ENCODE measurements at places on chromosomes 6 and 20.

GRCh38 chr20:3203315-3204123 lies 963 bp downstream of the DDRGK1 start:
- peak; percentile 51 for DNase-seq

DNA sequence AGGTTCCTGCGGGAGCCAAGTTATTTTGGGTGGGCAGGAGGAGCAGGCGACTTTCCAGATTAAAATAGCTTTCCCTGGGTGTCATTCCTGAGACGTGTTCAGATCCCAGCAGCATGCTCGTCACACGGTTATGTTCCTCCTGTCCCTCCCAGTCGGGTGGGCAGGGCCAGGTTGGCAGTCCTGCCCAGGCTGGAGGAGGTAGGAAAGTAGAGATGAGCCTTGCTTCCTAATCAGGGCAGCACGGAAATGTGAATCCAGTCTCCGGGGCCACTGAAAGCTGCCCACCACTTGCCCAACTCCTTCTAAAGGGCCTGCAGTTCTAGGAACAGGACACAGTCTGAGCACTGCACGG lies 137.0 kb downstream of the MRPL14 start:
- DNase-seq, result no peak

GRCh38 chr20:55456316-55456940 lies 548.9 kb downstream of the CBLN4 start:
- DNase-seq, result no peak

DNA sequence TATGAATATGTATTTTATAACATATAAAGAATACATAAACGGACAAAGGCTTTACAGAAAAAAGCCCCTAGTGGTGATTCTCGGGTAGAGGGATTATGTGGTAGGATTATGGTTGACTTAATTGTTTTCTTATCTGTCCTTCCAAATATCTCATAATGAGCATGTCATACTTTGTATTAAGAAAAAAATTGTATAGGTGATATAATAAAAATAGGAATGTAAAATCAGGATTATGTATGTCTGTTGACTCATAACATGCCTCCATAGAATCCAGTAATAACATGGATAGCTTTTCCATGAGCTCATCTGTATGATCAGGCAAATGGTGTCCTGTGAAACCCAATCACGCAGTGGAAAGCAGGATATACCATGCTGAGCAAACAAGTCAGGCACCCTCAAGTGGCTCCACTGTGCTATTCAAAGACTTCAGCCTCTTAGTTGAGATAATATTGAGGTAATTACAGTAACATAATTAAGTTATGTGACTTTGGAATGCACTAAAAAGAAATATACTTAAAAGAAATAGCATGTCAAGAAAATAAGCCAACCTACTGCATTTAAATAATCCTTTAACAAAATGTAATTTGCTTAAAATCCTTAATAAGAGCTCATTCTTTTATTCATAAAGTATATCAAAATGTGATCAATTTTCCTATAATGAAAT lies 39.6 kb upstream of the PRELID3B start:
- no peak for DNase-seq

- no peak for DNase-seq
Observed at GRCh38 chr6:89009624-89010059, 46.2 kb upstream of the RNGTT start.

- no peak for DNase-seq
Observed at GRCh38 chr20:61765081-61765870, 300.4 kb downstream of the TAF4 start.

DNA sequence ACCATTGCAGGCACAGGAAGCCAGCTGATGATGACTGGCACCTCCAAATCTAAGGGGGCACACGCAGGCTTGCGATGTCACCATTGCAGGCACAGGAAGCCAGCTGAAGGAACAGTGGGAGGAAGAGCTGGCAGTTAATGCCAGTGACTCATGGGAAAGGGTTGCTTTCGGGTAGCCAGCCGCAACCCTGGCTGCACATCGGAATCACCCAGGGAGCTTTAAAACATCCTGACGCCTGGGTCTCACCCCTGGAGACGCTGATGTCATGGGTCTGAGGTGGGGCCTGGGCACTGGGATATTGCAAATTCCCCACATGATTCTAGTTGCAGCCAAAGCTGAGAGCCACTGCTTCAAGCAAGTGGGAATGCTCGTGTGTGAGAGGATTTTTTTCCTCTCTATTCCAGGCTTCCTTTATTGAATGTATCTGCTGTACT lies 16.1 kb upstream of the CCN6 start:
- DNase-seq, result no peak

DNA sequence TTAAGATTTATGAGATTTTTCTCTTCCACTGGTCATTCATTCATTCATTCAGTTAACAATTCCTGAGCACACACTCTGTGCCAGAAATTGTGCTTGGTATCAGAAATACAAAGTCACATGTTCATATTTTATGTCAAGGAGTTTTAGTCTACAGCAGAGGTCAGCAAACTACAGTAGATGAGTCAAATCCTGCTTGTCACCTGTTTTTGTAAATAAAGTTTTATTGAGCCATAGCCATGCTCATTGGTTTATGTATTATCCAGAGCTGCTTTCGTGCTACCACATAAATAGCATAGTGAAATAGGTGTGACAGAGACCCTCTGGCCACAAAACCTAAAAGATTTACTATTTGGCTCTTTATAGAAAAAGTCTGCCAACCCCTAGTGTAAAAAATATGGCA lies 46.8 kb downstream of the THEMIS start:
- DNase-seq, result no peak

- no peak for DNase-seq
Observed at GRCh38 chr20:6818033-6818808, 50.7 kb downstream of the BMP2 start.

DNA sequence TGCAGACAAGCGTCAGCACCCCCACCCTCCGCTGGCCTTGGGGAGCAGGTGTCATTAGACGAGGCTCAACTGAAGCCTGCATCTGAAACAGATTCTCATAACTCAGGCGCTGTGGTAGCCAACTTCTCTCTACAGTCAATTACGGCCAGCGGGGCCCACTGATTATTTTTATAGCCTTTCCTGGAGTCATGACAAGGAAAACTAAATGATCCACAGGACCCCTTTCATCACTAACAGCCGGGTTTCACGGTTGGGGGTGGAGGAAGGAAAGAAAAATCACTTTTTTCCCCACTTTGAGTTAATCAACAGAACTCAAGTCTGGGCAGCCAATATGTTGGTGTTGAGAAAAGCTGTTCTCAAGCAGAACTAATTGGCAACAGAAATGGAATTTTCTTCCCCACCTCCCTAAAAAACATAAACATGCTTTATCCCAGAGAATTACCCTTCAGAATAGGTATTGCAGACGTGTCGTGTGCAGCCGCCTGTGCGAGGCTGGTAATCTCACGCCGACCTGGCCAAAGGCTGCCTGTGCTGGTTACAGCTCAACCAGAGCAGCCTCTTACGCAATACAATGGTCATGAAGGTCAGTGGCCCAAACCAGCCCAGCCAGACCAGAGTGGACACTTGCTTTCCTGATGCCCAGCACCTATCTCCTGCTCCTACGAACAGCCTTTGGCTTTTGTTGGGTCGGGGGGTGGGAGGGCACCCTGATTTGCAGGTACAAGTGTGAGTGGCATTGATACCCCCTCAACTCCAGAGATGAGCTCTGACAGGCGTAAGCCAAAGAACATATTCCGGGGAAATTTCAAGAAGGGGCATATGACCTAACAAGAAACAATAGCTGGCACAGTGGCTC lies 11.0 kb downstream of the RIPOR3 start:
- no peak for DNase-seq

DNA sequence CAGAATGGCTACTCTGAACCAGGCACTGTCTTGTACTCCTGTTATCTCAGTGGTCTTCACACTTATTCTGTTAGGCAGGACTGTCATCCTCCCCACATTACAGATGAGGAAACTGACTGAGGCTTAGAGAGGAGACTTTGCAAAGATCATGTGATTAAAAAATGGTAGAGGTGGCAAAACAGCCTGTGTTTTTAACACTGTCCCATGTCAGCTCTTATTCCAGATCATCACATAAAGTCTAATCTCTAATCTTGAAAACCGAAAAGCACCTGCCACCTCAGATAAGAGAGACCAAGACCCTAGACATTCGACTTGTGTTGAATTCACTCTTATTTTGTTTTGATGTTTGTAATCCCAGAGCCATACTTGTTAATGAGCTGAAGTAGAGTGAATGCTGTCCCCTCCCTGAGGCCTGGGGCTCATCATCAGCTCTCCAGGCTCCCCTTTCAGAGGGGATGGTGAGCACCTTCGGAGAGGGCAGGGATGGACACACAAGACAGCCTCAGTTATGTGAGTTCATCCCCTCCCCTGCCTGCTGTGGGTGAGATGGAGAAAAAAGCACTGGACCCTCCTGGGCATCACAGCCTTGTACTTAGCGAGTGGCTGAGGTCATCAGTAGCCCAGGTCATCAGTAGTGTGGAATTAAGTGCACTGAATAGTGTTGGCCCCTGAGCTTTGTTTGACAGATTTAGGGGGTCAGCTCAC lies 30.6 kb downstream of the MTHFD1L start:
- DNase-seq, result peak; percentile 20

GRCh38 chr20:35303735-35304491 lies 11.7 kb upstream of the FAM83C start:
- DNase-seq, result peak; percentile 88

DNA sequence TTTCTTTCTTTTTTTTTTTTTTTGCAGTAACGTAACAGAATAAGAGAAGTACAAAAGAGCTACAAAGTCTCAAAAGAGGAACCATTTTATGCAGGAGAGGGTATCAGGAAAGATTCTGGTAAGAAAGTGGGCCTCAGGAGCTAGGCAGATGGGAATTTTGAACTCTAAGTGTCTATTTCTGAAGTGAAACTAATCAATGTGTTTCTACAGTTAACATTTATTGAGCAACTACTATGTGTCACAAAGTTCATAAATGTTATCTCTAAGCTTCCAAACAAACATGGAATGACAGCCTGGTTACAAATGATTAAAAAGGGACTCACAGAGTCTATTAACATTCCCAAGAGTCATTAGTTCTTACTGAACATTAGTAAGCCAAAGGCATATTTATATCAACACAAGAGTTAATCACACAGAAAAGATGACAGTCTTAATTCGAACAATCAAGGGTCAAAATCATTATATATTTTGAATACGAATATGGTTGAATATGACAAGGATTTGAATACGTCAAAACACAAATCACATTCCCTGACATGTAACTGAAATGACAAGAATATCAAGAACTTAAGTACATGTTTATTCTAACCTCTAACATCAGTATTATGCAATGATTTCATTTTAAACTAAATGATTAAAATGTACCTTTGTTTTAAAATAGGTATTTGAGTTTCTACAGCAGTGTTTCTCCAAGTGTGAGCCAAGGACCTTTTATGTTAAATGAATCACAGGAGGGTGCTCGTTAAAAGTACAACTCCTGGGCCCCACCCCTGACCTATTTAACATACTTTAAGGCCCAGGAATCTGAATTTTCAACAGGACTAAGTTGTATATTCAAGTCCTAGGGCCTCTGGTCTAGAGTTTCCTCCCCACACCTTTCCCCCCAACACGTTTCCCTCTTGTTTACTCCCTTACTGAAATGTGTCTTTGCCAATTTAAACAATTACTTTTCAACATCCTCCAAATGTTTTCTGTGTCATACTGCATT lies 89.7 kb downstream of the ATXN1 start:
- DNase-seq, result no peak

- DNase-seq, result no peak
Observed at GRCh38 chr6:122339661-122340060, 59.8 kb upstream of the HSF2 start.

- no peak for DNase-seq
Observed at GRCh38 chr6:133040803-133041419, 200.2 kb upstream of the EYA4 start.

DNA sequence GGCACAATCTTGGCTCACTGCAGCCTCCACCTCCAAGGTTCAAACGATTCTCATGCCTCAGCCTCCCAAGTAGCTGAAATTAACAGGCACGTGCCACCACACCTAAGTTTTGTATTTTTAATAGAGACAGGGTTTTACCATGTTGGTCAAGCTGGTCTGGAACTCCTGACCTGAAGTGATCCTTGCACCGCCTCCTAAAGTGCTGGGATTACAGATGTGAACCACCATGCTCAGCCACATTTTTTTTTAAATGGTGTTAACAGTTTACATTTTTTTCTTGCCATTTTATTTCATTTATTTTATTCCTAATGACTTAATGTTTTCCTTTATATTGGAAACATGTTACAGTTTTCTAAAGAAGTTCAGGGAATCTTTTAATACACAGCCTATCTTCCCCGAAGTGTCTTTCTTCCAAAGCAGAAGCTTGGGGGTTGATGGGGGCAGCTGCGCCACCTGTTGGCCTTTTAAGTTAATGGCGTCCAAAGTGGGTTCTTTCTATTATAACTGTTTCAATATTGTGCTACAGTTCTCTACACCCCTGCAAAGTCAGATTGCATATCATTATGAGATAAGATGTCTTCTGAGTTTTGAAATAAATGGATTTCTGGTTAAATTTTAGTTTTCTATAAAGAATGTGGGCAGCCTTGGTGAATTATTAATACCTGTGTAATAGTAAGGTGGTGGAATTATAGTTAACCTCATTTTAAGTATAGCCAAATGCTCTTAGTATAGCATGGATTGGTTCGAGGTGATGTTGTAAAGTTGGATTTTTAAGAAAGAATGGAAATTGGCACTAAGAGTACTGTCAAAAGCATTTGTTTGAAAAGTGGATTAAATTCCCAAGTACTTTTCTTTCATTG lies 42.0 kb upstream of the PLCG1 start:
- DNase-seq, result peak; percentile 74

DNA sequence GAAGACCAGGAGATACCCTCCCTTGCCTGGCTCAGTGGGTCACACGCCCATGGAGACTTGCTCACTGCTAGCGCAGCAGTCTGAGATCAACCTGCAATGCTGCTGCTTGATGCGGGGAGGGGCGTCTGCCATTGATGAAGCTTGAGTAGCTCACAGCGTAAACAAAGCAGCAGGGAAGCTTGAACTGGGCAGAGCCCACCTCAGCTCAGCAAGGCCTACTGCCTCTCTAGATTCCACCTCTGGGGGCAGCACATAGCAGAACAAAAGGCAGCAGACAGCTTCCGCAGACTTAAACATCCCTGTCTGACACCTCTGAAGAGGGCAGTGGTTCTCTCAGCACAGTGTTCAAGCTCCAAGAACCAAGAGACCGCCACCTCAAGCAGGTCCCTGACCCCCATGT lies 271.3 kb downstream of the ESR1 start:
- no peak for DNase-seq

- DNase-seq, result no peak
Observed at GRCh38 chr6:150720774-150721233, 121.1 kb downstream of the PLEKHG1 start.

Measured in cerebellar cortex (tissue), 1 donor.